ENCODE measurements at places on chromosomes 1 and 21. TPM values are rescaled to one million over a fixed set of nuclear protein-coding genes. Genes with fewer than 3 reads are reported as not detected.
A peak's percentile ranks its signal among the peaks of the same experiment; 100 is the strongest.

RIIAD1 gene
- total RNA-seq: 6.4 TPM

CDK11A gene
- 75.9 TPM for total RNA-seq

CAPN2 gene
- total RNA-seq: 179 TPM

DDR2 gene
- total RNA-seq: 9.2 TPM

DIO1 gene
- total RNA-seq: not detected

- no peak for DNase-seq
- H3K27me3 ChIP-seq: no peaks in the 10 kb centered on the region
- no peak overlapping the region for H3K27ac ChIP-seq
- no peaks in the 10 kb centered on the region for H3K4me1 ChIP-seq
- H3K36me3 ChIP-seq: no peaks in the 10 kb centered on the region
- H3K4me3 ChIP-seq: no peak overlapping the region
These were observed 12.6 kb upstream of the NTPCR start for GRCh38 chr1:232937741-232938375.

DNA sequence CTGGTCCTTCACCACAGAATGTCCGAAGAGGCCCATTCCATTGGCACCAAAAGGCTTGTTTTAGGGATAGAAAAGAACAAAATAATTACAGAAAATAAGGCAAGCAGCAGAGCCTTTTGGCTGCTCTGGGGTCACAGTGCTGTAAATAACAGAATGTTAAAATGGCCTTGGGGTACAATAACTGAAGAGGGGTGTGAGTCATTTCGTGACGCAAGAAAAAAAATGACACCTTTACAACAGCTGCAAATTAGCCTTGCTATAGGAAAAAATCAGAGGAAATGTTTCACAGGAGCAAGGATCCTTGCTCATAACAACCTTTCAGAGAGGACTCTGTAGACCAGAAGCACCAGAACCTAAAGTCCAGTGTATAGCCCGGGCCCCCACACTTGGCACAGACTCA lies 483.4 kb downstream of the OMA1 start:
- no peaks in the 10 kb centered on the region for H3K36me3 ChIP-seq
- H3K27ac ChIP-seq: no peak overlapping the region
- no peak overlapping the region for H3K4me3 ChIP-seq
- peaks cover 5% of the 10 kb centered on the region for H3K4me1 ChIP-seq
- DNase-seq: no peak

- H3K4me1 ChIP-seq: no peaks in the 10 kb centered on the region
- no peaks in the 10 kb centered on the region for H3K27me3 ChIP-seq
- H3K27ac ChIP-seq: no peak overlapping the region
- no peaks in the 10 kb centered on the region for H3K36me3 ChIP-seq
These were observed 518.6 kb upstream of the ZP4 start for GRCh38 chr1:238409191-238409850.

GRCh38 chr1:198117267-198117666 lies 39.5 kb upstream of the NEK7 start:
- no peak overlapping the region for H3K27ac ChIP-seq
- no peaks in the 10 kb centered on the region for H3K4me1 ChIP-seq
- H3K4me3 ChIP-seq: no peak overlapping the region
- H3K36me3 ChIP-seq: no peaks in the 10 kb centered on the region
- no peaks in the 10 kb centered on the region for H3K27me3 ChIP-seq
- no peak for DNase-seq

DNA sequence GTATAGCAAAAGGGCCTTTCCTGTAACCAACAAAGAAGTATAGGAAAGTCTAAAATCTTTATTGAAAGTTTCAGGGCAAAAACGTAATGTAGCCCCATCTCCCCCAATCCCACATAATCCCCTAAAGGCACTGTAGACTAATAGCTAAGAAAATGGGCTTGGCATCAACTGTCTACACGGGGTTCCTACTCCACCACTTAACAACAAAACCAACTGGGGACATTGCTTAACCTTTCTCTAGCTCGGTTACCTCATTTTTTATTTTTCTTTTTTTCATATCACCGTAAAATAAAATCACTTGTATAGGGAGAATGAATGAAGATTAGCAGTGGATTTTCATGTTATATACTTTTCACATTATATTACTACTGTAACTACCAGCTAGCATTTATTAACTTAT lies 12.3 kb downstream of the MACF1 start:
- no peaks in the 10 kb centered on the region for H3K36me3 ChIP-seq
- DNase-seq: no peak
- H3K27me3 ChIP-seq: no peaks in the 10 kb centered on the region
- no peak overlapping the region for H3K4me3 ChIP-seq
- H3K4me1 ChIP-seq: peaks cover 16% of the 10 kb centered on the region

DNA sequence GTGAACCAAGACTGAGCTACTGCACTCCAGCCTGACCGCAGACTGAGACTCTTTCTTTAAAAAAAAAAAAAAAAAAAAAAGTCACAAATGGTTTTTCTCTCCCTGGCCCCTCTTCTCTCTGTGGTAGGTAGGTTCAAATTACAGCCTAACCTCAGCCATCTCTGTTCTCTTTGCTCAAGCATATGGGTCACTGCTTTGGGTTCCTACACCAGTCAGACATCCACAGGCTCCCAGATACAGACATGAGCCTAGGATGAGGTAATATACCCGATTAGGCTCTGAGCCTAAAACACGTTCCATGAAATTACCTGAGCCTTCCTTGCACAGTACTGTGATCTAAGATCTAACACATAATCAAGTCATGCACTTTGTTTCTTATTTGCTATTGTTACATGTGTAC lies 90.5 kb upstream of the JAK1 start:
- H3K36me3 ChIP-seq: no peaks in the 10 kb centered on the region
- no peak for DNase-seq
- H3K27ac ChIP-seq: no peak overlapping the region
- H3K27me3 ChIP-seq: no peaks in the 10 kb centered on the region
- no peak overlapping the region for H3K4me3 ChIP-seq

DNA sequence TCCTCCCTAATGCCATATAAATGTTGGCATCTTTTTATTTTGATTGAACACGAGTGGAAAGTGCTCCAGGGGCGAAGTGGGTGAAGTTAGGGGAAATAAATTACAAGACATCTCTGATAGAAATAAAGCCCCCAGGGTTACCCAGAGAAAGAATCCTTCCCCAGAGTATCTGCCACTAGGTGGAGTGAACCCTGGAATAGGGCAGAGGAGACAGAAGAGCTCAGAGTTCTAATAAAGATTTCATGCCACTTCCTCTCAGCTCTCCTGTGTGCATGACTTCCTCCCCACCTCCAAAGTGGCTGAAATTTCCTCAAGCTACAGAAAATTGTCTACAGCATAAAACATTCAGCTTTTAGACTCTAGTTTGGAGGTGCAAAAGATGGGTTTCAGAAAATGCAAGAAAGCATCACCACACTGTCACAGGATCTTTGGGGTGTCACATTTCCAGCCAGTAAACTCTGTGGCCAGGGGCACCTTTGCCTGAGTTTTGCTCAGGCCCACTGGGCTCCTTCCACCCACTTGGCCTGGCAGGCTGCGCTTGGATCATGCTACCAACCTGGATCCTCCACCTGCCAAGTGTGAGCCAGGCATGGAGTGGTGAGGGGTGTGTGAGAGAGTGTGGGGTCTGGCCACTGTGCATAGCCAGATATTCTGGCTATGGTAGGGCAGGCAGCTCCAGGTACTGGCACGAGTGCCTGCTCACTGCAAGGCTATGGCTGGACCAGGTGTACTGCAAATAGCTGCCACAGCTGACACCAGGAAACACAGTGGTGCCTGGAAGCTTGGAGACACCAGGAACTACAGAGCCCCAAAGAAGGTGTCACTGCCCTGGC lies 208.8 kb upstream of the USP25 start:
- H3K27ac ChIP-seq: no peak overlapping the region
- H3K36me3 ChIP-seq: no peaks in the 10 kb centered on the region
- H3K27me3 ChIP-seq: no peaks in the 10 kb centered on the region
- no peak for DNase-seq
- peaks cover 2% of the 10 kb centered on the region for H3K4me1 ChIP-seq

DNA sequence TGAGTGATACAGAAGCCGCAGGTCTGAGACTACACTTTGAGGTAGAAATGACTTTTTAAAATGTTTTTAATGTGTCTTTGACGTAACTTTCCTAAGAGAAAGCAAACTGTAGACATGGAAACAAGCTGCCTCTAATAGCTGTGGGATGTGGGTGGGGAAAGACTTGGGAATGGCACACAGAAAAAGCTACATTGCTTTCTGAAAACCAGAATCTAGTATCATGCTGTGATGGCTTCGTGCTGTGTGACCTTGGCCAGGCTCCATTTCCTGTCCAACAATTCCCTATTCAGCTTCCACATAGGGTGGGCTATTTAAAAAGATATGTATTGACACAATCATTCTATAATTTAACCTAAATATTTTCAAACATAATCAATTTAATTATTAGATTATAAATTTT lies 909.1 kb downstream of the NCAM2 start:
- no peaks in the 10 kb centered on the region for H3K27me3 ChIP-seq
- DNase-seq: peak; percentile 43
- no peak overlapping the region for H3K4me3 ChIP-seq
- H3K36me3 ChIP-seq: no peaks in the 10 kb centered on the region
- no peaks in the 10 kb centered on the region for H3K4me1 ChIP-seq
- H3K27ac ChIP-seq: no peak overlapping the region

DNA sequence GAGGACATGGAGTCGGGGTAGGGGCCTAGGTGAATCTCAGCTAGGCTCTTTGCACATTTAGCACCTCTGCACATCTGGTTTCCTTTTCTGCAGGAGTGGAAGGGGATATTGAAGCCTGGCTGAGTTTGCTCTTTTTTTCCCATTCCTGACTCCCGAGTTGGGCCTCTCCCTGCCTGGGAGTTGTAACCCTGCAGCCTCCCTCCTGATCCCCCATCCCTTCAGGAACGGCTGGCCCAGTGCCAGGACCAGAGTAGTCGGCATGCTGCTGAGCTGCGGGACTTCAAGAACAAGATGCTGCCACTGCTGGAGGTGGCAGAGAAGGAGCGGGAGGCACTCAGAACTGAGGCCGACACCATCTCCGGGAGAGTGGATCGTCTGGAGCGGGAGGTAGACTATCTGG lies 836 bp downstream of the OLFML3 start:
- no peak overlapping the region for H3K27ac ChIP-seq
- H3K36me3 ChIP-seq: no peaks in the 10 kb centered on the region
- H3K4me3 ChIP-seq: no peak overlapping the region
- DNase-seq: peak; percentile 51
- H3K4me1 ChIP-seq: peaks cover 29% of the 10 kb centered on the region

- no peak overlapping the region for H3K4me3 ChIP-seq
- no peaks in the 10 kb centered on the region for H3K27me3 ChIP-seq
- H3K27ac ChIP-seq: no peak overlapping the region
These were observed 91.9 kb downstream of the RYR2 start for GRCh38 chr1:237133921-237134320.

GRCh38 chr1:110262846-110263631 lies 52.9 kb downstream of the KCNC4 start:
- H3K4me1 ChIP-seq: no peaks in the 10 kb centered on the region
- no peak overlapping the region for H3K27ac ChIP-seq

- H3K27ac ChIP-seq: no peak overlapping the region
- H3K4me3 ChIP-seq: no peak overlapping the region
- DNase-seq: no peak
- H3K27me3 ChIP-seq: no peaks in the 10 kb centered on the region
- H3K36me3 ChIP-seq: no peaks in the 10 kb centered on the region
- H3K4me1 ChIP-seq: no peaks in the 10 kb centered on the region
These were observed 8.1 kb upstream of the TEDDM1 start for GRCh38 chr1:182408435-182409075.

- no peaks in the 10 kb centered on the region for H3K36me3 ChIP-seq
- H3K27me3 ChIP-seq: no peaks in the 10 kb centered on the region
- no peak overlapping the region for H3K4me3 ChIP-seq
- DNase-seq: no peak
These were observed 138.3 kb downstream of the PGBD5 start for GRCh38 chr1:230287674-230288315.

GRCh38 chr1:150575518-150576366 lies 3.7 kb downstream of the MCL1 start:
- H3K36me3 ChIP-seq: no peaks in the 10 kb centered on the region
- peak overlapping the region; percentile 100 for H3K27ac ChIP-seq
- peaks cover 38% of the 10 kb centered on the region for H3K4me1 ChIP-seq
- DNase-seq: no peak

GRCh38 chr21:15370462-15370975 lies 305.7 kb upstream of the NRIP1 start:
- no peaks in the 10 kb centered on the region for H3K27me3 ChIP-seq
- DNase-seq: no peak
- H3K27ac ChIP-seq: no peak overlapping the region
- no peaks in the 10 kb centered on the region for H3K4me1 ChIP-seq
- no peaks in the 10 kb centered on the region for H3K36me3 ChIP-seq
- H3K4me3 ChIP-seq: no peak overlapping the region

- no peak overlapping the region for H3K4me3 ChIP-seq
- no peak for DNase-seq
- H3K27ac ChIP-seq: no peak overlapping the region
- H3K4me1 ChIP-seq: no peaks in the 10 kb centered on the region
- no peaks in the 10 kb centered on the region for H3K27me3 ChIP-seq
These were observed 7.7 kb downstream of the ZBTB21 start for GRCh38 chr21:42002421-42002958.

DNA sequence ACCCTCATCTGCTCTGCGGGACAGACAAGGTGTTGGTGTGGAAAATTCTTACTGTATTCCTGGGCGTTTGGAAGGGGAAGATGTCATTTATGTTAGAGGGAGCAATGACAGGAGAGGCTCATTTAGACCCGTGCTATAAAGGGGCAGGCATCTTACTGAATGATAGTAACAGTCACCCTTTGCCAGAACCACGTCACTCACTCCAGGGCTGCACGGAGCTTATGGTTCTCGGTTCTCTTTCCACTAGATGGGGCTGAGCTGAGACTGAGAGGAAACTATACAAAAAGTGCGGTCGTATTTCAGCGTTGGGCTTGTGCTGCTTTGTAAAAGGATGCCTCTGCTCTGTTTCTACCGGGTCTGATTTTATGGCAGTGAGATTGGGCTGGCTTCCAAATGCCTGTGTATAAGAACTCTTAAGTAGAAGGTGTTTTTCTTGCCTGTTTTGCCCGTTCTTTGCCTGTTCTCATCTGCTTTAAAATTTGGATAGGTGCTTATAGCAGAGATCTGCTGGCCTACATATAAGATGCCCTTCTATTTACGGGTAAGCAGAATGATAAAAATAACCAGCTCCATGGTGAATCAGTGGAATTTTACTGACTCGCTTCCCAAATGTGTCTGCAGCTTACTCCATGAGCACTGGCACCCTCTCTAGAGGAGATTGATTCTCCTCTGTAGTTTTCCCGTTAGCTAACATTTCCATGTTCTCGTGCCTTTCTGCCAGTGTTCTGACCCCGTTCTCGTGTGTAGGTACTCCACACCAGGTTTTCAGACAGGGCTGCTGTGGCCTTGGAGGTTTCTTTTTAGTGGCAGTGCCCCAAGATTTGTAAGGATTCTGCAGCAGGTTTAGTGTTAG lies 55.9 kb downstream of the MRPS6 start:
- no peak overlapping the region for H3K4me3 ChIP-seq
- peak; percentile 80 for DNase-seq
- H3K36me3 ChIP-seq: no peaks in the 10 kb centered on the region
- no peaks in the 10 kb centered on the region for H3K27me3 ChIP-seq
- H3K4me1 ChIP-seq: peaks cover 53% of the 10 kb centered on the region
- H3K27ac ChIP-seq: peak overlapping the region; percentile 52

GRCh38 chr1:119715542-119715941 lies 3.8 kb downstream of the PHGDH start:
- peak overlapping the region; percentile 36 for H3K27ac ChIP-seq
- H3K4me3 ChIP-seq: no peak overlapping the region
- DNase-seq: peak; percentile 65
- peaks cover 33% of the 10 kb centered on the region for H3K4me1 ChIP-seq
- H3K27me3 ChIP-seq: no peaks in the 10 kb centered on the region

GRCh38 chr1:96583903-96584302 lies 137.7 kb upstream of the PTBP2 start:
- H3K4me1 ChIP-seq: no peaks in the 10 kb centered on the region
- DNase-seq: no peak
- H3K27ac ChIP-seq: no peak overlapping the region

All from testis (tissue), 5 donors.